Kidney capillary endothelial cell (primary cell): ENCODE measurements at places on chromosomes 6 and 20.

GRCh38 chr6:96821034-96821433, 16.2 kb downstream of the GPR63 start:
- DNase-seq = no peak

- no peak for DNase-seq
Observed at GRCh38 chr20:19473922-19474286, 261.5 kb downstream of the SLC24A3 start.

DNA sequence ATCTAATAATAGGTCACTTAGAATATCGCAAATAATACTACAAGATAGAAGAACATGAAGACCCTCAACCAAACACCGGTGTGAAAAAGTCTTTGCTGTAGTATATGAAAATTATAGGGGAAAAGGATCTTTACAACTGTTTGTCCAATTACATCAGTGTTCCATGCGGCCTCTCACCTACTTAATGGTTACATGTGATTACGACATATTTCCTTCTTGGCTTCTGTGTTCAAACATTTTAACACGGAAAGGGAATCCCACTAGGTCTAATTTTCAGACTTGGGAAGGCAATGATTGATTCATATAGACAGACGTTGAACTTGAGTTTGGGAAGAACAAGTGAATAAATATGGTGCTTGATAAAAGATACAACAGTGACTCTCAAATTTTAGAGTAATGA, 273.4 kb downstream of the KIF16B start:
- DNase-seq = no peak

DNA sequence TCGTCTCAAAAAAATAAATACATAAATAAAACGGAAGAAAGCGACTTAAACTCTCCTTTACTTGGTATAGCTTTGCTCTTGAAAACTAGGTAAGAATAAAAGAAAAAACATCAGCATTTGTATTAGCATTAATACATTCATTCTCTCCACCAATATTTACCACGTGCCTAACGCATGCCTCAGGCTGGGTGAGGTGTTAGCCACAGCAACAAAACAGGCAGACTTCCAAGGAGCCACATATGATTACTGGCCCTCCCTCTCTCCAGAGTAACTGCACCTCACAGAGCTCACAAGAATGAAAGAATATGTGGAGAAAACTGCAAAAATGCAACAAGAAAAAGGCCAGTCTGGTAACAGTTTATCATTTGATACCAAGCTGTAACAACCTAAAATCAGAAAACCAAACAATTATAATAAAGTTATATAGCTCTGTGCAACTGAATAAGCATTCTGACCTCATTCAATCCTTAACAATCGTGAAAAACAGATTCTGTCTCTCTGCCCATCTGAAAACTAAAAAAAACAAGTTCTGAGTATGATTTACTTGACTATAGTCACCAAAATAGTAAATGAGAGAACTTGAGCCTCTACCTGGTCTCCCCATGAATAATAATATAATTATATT, 5.2 kb downstream of the NAPB start:
- no peak for DNase-seq

- DNase-seq = peak; percentile 68
Observed at GRCh38 chr6:10837995-10838793, at the start of gene MAK. Gene MAK, minus strand, starts transcription at chr6:10838539. Its CDS starts 7,891 bp downstream, at chr6:10830648.
